AG09309 (cell line): ENCODE measurements at places on chromosomes 7 and 10.

DNA sequence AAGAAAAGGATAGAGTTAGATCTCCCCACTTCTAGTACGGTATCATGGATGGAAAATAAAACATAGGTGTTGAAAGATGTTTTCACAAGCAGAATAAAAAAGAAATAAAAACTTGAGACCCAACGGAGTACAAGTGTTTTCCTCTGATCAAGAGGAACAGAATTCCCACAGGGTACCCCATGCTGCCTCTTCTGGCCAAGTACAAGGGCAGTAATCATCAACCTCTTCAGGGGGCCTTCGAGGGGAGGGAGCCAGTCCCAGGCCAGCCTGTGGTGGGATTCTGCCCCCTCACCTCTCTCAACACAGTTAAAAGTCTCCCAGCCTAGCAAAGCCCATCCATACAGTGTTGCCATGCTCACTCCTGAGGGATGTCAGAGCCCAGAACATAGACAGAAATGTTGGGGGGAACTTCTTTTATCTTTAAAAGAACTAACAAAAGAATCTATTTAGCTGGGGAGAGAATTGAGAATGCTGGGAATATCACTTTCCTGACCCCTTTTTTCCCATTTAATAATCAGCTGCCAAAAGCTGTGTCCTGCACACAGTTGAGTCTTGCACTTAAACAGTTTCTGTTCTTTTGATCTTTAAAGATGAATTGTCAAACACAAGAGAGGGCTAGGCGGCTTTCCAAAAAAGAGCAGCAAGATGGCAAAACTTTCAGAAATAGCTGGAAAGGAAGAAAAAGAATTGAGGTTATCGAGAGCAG, 101.7 kb downstream of the PTN start:
- DNase-seq = no peak

DNA sequence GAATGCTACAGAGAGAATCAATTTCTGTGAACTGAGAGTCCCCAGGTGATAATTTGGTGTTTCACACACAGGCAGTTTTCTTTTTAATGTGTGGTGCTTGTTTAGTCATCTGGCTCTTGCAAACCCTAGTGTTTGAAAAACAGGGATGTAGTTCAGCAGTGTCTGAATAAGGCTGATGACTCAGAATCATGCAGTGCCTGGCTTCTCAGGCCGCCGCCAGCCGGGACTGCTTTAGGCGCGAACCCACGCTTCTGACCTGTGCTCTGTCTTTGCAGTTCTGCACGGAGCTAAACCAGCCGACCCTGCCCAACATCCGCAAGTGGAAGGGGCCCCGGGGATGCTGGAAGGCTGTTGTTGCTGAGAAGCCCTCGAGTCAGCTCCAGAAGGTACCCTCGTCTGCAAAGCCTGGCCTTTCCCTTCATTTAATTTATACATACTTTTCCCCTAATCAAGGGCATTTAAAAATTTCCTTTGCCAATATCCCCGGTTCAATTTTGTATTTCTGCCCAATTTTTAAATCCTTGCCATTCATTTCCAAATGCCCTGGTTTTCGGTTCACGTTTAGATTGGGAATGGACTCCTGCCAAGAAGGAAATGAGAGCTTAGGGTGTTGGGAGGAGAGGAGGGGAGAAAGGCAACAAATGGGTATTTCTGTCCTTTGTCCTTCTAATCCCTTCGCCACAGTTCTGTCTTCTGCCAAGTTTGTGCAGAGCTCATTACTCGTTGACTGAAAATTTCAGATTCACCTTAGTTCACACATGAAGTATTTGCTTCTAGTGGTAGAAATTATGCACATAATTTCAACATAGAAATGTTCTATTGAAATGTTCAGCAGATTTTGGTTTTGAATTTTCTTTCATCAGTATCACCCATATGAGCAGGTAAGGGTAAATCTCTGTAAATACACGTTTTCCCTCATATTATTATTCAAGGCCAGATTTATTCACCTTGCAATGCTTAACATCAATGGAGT, 108.5 kb upstream of the ANLN start:
- DNase-seq = peak; percentile 54

GRCh38 chr7:154591544-154591943, 411.4 kb downstream of the PAXIP1 start:
- no peak for DNase-seq

GRCh38 chr10:88107296-88108097, 244.1 kb downstream of the PTEN start:
- DNase-seq = no peak

GRCh38 chr10:78714225-78714624, 354.5 kb upstream of the ZMIZ1 start:
- DNase-seq = no peak

DNA sequence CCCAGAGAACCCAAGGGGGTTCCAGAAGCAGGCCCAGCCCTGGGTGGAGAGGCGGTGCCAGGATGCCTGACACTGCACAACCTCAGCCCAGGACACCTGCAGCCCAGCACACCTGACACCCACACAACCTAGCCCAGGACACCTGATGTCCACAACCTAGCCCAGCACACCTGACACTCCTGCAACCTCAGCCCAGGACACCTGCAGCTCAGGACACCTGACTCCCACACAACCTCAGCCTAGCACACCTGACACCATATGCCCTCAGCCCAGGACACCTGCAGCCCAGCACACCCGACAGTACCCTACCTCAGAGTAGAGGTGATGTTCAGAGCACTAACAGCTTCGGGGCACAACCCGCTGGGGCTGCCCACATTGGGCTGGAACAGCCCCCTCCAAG, 87.3 kb downstream of the PAXIP1 start:
- no peak for DNase-seq

GRCh38 chr10:117164592-117165537, 26.8 kb upstream of the VAX1 start:
- no peak for DNase-seq

DNA sequence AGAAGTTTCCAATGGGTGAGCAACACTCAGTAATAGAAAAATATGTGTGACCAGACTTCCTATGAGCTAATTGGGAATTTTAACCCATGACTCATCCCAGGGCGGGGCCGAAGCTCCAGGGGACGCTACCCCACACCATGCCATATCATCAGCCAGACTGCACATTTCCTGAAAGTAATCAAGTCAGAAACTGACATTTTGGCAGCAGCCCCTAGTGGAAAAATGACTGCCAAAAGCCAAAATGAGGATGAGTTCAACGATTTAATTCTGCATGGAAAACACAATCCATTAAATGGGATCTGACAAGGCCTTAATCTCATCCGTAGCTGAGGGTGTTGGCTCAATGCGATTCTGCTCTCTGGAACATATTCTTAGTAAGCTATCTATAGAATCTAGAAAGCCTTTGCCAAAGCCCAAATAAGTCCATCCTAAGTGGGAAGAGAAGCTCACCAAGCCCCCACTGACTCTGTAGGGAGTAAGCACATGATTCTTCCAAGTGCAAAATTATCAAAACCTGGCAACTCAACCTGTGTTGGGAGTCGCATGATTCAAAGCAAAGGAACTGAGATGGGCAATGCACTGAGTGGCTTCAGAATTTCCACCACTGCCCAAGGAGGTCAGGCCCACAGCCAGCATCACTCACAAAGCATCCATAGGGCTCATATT, 93.1 kb upstream of the PDE1C start:
- peak; percentile 75 for DNase-seq

DNA sequence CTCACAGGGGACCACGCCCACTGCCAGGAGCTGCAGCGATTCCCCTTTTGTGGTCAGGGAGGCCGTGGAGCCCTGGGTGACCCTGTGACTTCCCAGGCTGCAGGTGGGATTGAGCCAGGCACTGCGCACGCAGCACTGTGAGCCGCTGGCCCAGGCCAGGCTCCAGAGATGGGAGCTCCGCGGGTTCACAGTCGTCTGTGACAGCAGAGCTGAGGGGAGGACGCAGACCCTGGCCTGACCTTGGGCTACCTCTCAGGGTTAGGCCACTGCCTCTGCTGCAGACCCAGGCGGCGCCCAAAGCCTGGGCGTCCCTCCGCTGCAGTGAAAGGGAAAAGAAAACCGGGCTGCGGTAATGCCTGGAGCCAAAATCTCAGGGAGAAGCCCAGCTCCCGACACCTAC, 107.5 kb upstream of the GPR26 start:
- no peak for DNase-seq

GRCh38 chr10:108673741-108674140, 1249.6 kb downstream of the XPNPEP1 start:
- DNase-seq = no peak

- no peak for DNase-seq
These were observed 12.5 kb downstream of the TBX20 start for GRCh38 chr7:35241436-35241835.

DNA sequence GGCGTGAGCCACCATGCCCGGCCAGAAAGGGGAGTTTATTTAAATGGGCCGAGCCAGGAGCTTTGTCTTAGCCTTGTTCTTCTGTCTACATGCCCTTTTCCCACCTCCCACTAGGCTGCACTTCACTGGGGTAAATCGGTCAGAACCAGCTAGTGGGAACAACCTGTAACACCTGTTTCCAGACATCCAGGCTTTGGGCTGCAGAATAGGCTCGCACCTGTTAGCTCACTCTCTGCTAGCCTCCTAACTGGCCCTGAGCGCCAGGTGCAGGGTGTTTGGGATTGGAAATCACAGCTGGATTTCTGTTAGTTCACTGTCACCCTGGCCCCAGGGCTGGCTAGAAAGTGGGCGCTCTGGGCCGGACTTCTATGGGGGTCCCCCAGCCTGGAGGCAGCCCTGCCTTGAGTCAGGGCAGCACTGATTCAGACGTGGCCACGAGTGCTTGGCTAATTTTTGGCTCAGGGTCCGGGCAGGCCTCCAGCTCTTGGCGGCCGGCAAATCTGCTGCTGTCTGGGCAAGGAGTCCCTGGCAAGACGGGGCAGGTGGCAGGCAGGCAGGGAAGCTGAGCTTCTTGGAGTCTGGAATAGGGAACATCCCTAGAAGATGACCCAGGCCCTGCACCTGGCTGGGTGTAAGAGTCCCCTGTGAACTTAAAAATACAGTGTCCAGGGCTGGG, 48.6 kb downstream of the GTF2IRD1 start:
- no peak for DNase-seq

DNA sequence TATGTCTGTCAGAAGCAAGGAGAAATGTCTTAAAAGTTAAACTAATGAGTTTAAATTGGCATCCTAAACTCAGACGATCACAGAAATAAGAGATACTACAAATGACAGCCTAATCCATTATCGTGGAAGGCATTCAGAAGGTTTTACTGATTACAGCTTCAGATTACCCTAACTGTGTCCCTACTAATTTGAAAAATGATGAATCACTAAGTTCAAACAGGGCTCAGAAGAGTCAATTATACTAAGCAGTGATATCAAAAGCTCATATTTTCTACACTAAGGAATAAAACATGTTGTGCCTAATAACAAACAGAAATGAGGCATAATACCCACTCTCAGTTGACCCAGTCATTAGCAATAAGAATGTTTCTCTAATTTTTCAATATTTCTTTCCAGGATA, 152.0 kb upstream of the NRBF2 start:
- DNase-seq = no peak
